ENCODE measurements at places on chromosomes 7 and 10.
A peak's percentile ranks its signal among the peaks of the same experiment; 100 is the strongest.

DNA sequence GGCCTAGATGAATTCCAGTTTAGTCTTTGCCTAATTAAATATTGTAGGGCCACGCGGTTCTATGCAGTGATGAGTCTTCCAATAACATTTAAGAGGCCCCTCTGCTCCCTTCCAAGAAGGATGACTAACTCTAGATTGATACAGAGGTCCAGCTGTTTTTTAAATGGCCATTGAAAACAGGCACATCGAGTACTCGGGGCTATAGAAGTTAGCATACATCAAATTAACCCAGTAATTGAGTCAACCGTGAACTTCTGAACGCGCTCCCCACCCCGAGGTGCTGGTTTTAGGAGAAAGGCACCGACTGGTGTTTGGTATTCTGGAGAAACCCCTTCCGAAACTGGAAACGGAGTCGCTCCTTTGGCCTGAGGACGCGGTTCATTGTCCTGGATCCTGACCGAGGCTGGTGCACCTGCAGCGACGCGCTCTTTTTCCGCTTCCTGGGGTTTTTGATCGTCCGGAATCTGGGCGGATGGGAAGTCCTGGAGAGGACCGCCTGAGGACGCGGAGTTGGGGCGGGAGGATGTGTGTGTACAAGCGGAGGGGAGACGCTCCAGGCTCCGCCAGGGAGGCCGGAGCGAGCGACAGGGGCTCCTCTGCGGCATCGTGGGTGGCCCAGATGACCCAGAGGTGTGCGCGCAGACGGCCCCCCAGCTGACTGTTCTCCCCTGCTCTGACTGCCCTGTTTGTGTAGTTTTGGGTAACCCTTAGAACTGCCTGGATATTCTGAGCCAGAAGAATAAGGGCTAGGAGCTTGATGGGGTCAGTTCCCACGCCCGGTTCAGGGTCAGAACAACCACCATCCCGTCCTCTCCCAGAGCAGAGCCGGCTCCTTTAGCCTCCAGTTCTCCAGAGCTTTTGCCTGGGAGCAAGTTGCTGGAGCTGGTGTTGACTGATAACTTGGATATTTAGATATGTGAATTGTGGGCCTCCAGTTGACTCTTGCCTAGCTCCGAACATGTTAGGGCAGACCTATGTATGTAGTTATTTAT lies 711 bp downstream of the FAM221A start:
- DNase-seq: peak; percentile 50

DNA sequence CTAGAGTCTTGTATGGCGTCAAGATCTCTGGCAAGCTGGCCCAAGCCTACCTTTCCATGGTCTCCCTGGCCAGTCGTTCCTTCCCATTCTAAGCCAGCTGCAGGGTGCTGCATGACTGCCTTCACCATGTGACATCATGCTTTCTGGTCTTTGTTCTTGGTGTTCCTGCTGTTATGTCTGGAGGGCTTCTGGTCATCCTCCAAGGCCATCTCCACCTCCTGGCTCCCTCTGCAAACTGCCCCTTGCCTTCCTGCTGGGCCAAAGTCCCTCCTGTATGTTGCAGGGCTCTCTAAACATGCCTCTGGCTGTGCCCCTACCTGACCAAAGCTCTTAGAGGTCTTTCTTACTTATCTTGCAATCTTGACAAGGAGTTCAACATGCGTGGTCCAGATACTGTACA lies 44.4 kb upstream of the SHH start:
- no peak for DNase-seq

DNA sequence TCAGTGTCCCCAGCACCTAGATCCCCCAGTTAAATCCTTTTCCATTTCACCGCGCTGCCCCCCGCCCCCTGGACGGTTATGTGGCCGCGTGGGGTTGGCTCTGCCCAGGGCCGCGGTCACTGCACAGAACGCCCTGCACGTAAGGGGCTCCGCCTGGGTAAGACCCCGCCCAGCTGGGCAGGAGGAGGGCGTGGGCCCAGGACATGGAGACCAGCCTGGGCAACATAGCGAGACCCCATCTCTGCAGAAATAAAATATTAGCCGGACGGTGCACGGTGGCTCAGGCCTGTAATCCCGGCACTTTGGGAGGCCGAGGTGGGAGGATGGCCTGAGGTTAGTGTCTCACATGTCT lies 650 bp upstream of the ZFAND2A start:
- DNase-seq: no peak

DNA sequence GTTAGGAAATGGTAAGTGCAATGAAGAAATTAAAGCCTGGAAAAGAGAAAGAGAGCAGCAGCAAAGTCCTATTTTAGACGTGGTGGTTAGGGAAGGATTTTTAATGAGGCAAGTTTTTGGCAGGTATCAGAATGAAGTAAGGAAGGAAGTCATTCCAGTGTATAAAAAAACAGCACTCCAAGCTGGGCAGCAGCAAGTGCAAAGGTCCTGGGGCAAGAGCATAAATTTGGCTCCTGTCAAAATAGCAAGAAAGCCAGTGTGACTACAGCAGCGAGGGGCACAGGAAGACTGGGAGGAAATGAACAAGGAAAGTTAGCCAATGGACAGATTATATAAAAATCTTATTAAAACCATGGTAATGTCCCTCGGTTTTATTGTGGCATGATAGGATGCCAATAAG lies 90.2 kb downstream of the PPP1R3A start:
- no peak for DNase-seq

- no peak for DNase-seq
Measured at GRCh38 chr7:40092182-40092581, 42.2 kb downstream of the MPLKIP start.

- peak; percentile 0 for DNase-seq
Measured at GRCh38 chr7:71824006-71824760, 588.0 kb downstream of the CALN1 start.

DNA sequence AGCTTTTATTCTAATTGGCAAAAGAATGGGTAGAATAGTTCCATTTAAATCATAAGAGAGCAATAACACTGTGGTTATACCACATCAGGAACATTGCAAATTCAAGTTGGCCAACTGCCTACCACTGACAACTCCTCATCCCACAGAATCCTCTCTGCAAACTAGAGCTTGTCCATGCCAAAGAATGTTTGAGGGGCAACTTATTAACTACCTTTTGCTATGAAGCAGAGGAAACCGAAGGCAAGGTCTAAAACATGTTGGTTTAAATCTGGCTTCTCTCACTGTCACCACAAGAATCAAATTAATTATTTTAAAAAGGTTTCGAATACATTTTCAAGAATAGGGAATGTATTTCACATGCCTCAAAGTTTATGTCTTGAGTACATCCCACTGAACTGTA lies 36.0 kb downstream of the RHOBTB1 start:
- DNase-seq: no peak

DNA sequence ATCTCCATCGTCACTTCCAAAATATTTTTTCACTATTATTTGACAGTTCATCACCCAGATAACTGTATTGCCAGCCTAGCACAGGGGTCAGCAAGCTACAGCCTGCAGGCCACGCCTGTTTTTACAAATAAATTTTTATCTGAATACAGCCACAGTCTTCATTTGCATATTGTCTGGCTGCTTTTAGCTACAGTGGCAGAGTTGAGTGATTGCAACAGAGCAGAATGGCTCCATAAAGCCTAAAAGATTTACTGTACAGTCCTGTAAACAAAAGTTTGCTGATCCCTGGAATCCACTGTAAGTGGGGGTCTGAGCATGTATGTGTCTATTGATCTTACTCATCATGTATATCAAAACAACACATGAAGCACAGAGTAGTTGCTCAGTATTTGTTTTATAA lies 45.9 kb upstream of the GNAI1 start:
- peak; percentile 48 for DNase-seq

DNA sequence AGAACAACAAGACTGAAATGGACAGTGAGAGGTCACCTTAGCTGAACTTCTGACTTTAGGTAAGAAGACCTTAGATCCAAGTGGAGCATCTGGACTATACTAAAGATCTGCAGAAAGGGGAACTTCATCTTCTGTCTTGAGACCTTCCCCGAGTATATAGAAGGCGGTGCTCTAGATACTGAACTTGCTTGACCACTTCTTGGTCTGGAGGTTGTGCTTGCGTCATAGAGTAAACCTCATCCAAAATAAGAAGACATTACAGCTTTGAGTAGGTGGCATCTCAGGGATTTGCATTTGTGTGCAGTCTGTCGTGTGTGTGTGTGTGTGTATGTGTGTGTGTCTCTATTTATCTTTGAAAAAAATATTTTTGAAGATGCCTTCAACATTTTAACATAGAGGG lies 157.5 kb downstream of the CHN2 start:
- DNase-seq: no peak

GRCh38 chr7:26042237-26042636 lies 109.8 kb upstream of the NFE2L3 start:
- DNase-seq: no peak

DNA sequence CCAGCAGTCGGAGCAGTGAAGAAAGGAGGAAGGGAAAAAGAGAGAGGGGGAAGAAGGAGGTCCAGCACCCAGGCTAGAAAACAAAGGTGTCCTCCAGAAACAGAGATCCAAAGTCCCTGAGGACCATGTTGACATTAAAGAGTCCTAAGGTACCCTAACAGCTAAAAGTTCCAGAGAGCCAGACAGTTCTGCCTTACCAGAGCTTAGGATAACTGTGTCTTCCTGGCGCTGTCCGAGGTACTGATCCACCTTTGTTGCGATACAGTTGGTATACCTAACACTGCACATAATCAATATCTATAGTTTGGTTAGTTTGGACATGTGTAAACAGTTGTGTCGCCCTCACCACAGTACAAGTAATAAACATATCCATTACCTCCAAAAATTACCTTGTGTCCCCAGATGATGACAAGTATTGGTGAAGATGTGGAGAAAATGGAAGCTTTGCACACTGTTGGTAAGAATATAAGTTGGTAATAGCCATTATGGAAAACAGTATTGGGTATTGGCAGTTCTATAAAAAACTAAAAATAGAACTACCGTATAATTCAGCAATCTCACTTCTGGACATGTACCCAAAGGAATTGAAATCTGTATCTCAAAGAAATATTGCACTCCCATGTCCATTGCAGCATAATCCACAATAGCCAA lies 59.8 kb downstream of the GRID1 start:
- DNase-seq: peak; percentile 12

GRCh38 chr10:20954519-20954918 lies 57.4 kb upstream of the NEBL start:
- DNase-seq: no peak

DNA sequence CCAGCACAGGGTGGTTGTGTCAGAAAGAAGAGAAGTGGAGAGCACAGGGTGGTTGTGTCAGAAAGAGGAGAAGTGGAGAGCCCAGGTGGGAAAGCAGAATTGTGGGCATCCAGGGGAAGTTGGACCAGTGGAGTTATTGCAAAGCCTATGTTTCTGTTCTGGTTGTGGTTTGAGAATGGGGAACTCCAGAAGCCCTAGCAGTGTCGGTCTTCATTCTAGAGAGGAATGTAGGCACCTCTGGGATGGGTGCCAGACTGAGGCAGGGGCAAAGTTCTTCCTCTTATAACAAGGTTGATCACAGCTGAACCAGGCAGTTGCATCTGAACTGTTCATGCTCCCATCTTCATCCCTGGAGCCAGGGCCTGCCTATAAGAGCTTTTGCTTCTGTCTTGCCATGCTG lies 954 bp downstream of the FSCN3 start:
- no peak for DNase-seq

DNA sequence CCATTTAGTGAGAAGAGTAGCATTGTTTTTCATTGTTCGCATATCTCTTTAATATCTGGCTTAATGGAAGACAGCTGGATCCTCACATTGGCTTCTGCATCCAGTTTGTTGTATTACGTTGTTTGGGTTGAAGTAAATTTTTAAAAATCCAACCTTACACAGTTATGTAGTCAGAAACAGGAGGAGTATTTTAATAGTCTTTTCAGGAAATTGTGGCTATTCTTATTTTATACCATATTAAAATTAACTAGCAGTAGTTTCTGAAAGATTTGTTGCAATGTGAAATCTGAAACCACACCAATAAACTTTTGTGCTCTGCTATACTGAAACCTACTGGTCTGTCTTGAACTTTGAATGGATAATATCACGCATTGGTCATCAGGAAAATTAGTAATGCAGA lies 27.9 kb downstream of the MYPN start:
- DNase-seq: peak; percentile 30

DNA sequence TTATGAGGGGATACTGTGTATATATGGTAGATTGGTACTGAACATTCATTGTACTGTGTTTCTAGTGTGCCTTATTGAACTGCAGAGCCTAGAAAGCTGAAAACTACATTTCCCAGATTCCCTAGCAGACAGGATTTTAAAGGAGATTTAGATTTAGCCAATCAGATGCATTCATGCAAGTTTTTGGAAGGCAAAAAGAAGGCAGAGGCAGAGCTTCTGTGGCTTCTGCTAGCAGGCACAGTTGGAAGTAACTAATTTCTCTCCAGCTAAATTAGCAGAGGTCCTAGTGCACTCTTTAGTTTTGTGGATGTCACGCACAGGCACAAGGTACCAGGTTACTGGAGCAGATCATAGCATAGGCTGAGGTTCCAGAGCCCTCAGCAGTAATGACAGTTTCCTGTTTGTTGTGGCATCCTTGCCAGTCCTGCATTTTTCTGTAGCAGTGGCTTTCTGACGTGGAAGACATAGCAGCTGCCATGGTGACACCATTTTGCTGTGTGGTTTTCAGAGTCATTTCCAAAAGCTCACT lies 83.7 kb upstream of the CCDC71L start:
- DNase-seq: no peak

- peak; percentile 37 for DNase-seq
Measured at GRCh38 chr10:119139464-119140067, 25.9 kb downstream of the SFXN4 start.

DNA sequence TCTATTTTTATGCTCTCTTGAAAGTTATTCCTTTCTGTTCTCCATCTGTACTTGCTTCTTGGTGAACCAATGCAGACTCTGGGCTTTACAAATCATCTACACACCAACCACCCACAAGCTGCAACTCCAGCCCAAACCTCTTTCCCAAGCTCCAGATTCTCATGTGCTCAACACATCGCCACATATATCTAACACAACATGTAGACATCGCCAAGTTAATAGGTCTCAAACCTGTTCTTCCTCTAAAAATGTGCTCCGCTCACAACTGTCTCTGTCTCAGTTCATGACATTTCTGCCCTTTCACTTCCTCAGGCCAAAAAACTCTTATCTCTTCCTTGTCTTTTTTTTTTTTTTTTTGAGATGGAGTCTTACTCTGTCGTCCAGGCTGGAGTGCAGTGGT lies 95.7 kb upstream of the EEPD1 start:
- no peak for DNase-seq

DNA sequence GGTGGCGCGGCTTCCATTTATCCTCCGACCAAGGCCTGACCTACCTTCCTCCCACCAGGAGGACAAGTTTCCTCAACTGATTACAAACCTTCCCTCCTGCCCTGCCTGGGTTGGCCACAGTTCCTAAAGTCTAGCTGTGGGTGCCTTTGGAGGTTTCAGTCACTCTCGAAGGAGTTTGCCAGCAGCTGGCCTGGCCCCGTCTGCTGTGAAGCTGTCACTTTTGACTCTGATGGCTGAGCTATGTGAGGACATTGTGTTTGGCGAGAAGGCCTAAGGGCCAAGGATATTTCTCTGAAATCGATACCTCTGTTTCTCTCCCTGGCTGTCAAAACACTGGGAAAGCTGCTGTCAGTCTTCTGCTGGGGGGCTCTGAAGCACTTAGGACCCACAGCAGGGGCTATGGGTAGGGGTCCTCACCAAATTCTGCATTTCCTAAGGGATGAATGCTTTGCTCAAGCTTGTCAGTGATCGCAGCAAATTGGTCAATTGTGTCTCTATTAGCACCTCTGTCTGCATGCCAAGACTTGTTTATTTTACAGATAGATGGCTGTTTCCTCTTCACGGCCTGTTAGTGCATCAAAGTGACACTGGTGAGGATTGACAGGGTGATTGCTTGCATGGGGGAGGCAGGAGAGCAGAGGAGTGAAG lies 31.9 kb upstream of the SAMD8 start:
- no peak for DNase-seq

Data from cardiac fibroblast (primary cell).